Caki2 (cell line): ENCODE measurements at places on chromosomes 4 and X. TPM values are rescaled to one million over a fixed set of nuclear protein-coding genes. Genes with fewer than 3 reads are reported as not detected.

DNA sequence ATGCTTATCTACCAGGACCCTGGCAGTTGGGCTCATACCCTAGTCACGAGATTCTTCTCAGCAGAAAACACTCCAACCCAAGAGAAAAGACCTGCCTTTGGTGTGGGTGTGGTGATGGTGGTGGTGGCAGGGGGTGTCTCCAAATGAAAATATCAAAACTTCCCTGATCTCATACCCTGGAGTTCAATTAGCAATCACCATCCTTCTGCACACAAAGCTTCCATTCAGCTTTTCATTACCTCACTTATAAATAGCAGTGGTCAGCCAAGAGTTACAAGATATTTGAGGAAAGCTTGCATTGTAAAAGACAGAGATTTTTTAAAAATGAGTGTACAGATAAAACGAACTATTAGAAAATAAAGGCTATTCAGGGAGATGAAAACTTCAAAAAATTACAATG is 580.8 kb upstream of the MAGEB2 start:
- DNase-seq = no peak

- DNase-seq = no peak
Observed at GRCh38 chrX:154371789-154372300, 2.6 kb downstream of the FLNA start.

GRCh38 chr4:163395758-163396157 is 52.1 kb downstream of the NPY5R start:
- DNase-seq = no peak

DNA sequence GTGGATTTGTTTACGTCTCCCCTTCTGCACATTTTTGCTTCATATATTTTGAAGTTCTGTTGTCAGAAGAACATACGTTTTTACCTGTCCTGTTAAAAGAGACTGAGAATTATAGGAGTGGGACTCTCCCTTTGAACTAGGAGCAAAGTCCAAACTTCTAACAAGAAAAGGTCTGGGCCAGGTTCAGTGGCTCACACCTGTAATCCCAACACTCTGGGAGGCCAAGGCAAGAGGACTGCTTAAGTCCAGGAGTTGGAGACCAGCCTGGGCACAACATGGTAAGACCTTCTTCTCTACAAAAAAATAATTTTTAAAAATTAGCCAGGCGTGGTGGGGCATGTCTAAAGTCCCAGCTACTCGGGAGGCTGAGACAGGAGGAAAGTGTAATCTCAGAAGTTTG is 15.8 kb downstream of the LIN54 start:
- DNase-seq = no peak

DNA sequence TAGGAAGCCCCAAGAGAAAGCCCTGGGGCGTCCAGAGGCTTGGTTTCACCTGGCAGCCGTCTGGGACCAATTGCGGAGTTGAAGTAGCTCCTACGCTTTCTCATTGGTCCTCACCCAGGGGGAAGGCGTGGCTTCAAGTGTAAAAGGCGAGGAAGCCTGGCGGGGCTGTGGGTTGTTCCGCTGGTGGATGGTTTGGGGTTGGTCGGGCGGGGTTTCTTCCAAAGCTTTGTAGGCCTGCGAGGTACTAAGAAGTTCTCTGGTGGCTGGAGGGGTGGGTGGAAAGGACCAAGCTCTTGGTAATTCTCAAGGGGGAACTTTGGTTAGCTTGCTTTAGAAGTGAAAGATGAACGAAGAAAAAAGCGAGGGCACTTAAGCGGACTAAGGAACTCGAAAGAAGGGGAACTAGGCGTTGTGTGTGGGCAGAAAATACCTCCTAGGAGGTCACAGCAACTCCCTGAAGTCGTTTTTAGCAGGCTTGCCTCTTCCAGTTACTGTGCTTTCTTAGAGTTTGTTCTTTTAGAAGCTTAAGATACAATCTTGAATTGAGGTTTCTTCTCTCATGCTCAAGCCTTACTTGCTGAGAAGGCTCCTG is 36.6 kb downstream of the CCNG2 start:
- no peak for DNase-seq

AFF2 gene
- 2.0 TPM in 1 of 2 replicates, not detected in the other for total RNA-seq

NCAPG gene
- 18.2 and 25.3 TPM in 2 replicates for total RNA-seq
